ENCODE measurements at places on chromosomes 11 and 22. TPM values are rescaled to one million over a fixed set of nuclear protein-coding genes. Genes with fewer than 3 reads are reported as not detected.

DNA sequence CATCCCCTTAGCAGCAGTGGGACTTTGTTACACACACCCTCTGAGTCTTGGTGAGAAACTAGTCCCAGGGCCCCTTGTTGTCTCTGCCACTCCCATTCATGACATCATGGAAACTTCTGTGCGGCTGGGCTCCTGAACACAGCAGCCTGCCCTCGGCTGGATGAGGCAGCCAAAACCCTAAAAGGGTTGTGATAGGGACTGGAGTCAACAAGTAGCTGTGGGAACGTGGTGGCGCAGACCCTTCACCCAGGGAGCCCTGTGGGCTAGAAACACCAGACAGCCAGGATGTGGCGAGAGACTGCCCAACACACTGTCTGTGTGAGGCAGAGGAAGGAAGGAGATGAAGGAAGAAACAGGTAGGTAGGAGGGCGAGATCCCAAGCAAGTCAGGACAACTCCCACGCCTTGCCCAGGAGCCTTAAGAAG, 3.9 kb downstream of the CD3D start:
- no peak overlapping the region for H3K4me3 ChIP-seq
- no peaks in the 10 kb centered on the region for H3K27me3 ChIP-seq
- H3K27ac ChIP-seq, result no peak overlapping the region
- H3K36me3 ChIP-seq, result no peaks in the 10 kb centered on the region
- H3K4me1 ChIP-seq, result no peaks in the 10 kb centered on the region
- no peak for DNase-seq

- H3K36me3 ChIP-seq, result no peaks in the 10 kb centered on the region
- H3K27ac ChIP-seq, result no peak overlapping the region
- no peaks in the 10 kb centered on the region for H3K4me1 ChIP-seq
- H3K4me3 ChIP-seq, result no peak overlapping the region
These were observed 16.8 kb downstream of the ZDHHC24 start for GRCh38 chr11:66529069-66529468.

- DNase-seq, result no peak
- H3K36me3 ChIP-seq, result no peaks in the 10 kb centered on the region
- no peaks in the 10 kb centered on the region for H3K27me3 ChIP-seq
- H3K4me3 ChIP-seq, result no peak overlapping the region
These were observed 207.1 kb upstream of the ARHGAP20 start for GRCh38 chr11:110919241-110919922.

SPTBN2 gene
- 31.0 TPM for total RNA-seq

DNA sequence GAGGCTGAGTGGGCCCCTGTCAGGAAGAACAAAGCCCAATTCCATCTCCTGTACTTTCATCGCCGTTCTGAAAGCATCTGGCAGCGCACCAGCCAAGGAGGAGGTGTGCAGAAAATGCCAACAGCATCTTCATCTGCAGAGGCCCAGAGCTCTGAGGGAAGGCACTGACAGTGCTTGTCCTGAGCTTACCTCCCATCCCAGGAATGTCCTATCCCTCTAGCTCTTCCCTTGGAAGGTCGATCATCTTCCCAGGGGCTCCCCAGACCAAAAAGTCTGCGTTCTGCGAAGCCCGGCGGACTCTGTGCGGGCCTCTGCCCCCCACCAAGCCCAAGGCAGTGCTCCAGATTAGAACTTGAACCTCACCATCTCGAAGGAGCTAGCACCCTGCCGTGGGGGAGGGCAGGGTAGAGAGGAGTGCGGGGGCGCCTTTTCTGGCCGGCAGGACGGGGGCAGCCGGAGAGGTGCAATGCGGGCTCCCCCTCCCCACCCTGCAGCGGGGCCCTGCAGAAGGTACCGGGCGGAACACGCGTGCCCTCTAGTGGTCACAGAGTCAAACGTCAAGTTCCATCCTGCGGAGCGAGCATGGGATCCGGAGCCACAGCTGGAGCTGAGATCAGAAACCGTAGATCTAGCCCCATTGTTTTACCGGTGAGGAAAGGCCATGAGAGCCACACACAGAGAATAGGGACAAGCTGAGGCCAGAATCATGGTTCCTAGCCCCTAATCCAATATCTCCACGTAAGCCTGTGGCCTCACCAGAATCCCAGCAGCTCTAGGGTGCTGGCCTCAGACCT, 5.0 kb downstream of the SCN2B start:
- peaks cover 3% of the 10 kb centered on the region for H3K4me1 ChIP-seq
- H3K4me3 ChIP-seq, result no peak overlapping the region
- DNase-seq, result peak; percentile 71

FJX1 gene
- total RNA-seq, result 2.1 TPM

Measured in uterus (tissue), 4 donors.